ENCODE measurements at places on chromosomes 5 and 9.

DNA sequence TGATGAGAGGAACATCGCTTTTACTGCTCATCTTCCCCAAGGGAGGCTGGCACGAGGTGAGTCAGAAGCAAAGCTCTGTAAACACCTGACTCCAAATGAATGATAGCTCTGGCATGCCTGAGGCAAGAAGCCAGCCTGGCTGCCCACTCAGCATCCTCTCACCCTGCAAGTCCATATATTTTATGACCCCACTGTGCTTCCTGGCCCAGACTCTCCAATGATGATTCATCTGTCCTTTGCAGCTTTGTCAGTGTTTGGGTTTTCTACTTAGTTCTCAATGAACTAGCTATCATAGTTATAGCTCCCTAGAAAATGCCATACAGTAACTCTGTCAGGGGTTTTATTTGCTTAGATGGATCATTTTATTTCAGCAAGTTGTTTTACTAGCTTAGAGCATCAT, 52.1 kb upstream of the FSTL4 start:
- no peak for DNase-seq

DNA sequence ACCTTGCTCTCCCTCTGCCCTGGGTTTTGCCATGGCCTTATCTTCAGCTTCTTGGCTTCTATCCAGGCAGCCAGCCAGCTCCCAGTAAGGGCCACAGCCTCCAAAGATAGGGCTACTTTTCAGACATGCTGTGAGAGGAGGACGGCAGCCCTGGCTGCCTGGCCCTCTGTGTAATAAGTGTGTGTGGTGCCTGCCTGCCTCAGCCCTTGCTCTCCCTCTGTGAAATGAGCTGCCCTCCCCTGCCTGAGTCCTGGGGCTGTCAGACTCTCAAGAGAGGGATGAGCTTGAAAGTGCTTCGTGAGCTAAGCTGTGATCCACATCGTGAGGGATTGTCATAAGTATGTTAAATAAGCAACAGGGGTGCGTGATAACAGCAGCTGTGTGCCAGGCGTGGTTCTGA, 8.1 kb downstream of the NDST1 start:
- no peak for DNase-seq

GRCh38 chr9:28866951-28867350, 1293.7 kb upstream of the C9orf72 start:
- no peak for DNase-seq

DNA sequence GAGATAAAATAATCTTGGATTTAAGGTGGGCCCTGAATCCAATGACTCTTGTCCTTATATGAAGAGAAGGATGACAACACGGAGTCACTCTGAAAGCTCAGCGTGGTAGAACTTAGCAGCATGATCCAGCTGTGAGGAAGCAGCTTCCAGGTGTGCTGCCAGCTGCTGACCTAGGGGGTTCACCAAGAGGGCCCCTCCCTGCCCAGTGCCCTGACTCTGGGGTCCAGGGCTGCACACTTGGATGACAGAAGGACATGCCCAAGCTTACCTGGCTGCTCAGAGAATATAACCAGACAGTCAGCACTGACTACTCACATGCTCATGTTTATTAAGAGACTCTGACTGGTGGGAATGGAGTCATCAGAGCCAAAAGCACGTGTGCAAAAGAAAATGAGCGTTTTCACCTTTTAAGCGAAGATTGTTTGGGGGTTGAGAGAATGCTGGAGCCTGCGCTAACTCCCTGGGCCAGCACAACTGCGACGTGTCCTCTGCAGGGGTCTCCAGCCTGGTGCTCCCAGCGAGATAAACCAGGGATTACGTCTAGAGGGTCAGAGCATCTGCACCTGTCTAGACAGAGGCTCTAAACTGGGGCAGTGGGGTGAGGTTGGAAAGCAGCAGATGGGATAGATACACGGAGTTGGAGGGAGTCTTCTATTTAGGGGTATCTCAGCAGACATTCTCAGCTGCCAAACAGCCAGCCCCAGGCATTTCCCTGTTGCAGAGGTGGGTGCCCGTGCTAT, 41.3 kb downstream of the ROPN1L start:
- no peak for DNase-seq

GRCh38 chr5:160492565-160492964, 70.9 kb downstream of the PTTG1 start:
- DNase-seq: no peak

DNA sequence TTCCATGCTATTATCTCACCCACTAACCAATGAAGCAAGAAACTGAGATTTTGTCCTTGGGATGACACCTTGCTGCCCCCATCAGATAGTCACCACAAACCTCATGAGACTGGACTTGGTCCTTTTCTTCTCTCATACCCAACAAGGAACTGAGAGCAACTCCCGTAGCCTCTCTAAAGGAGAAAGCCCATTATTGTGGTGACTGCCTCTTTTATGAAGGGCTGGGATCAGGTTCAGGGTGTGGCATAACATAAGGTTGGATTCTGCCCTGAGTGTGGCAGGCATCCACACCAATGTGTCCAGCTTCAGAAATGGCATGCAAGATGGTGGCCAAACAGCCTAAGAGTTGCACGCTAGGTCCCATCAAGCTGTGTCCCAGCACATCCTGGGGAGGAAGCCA, 1.3 kb upstream of the ACTL7A start:
- DNase-seq: no peak

GRCh38 chr5:167886196-167886595, 405.2 kb upstream of the WWC1 start:
- no peak for DNase-seq

- DNase-seq: peak; percentile 26
Observed at GRCh38 chr5:55234121-55234700, 803 bp upstream of the CCNO start.

- no peak for DNase-seq
Observed at GRCh38 chr5:116289276-116289675, 204.5 kb downstream of the COMMD10 start.

- DNase-seq: no peak
Observed at GRCh38 chr9:21998026-21998425, 3.4 kb downstream of the CDKN2B-AS1 start.

- no peak for DNase-seq
Observed at GRCh38 chr5:8393240-8393639, 524.3 kb downstream of the MTRR start.

DNA sequence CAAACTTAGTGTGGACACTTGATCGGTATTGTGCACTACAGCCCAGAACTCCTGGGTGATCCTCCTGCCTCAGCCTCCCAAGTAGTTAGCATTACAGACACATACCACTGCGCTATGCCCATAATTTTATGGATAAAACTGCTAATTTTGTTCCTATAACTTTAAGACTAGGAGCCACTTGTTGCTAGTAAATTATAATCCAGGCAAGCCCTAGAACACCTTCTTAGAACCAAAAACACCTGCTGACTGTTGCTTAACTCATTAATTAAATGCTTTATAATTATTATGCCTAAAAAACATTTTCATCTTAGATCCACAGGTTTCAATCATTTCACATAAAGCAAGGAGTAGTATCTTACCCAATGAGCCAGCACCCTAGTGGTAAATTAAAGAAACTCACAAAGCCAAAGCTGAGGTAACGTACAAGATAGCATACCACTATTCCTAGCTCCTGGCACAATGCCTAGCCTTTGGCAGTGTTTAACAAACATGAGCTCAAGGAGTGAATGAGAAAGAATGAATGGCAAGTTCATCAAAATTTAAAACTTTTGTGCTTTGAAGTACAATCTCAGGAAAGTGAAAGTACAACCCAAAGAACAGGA, 5.4 kb downstream of the MRPS27 start:
- no peak for DNase-seq
